Left lung (tissue), 14 donors: ENCODE measurements at places on chromosomes 5 and 9. TPM values are rescaled to one million over a fixed set of nuclear protein-coding genes. Genes with fewer than 3 reads are reported as not detected.

SPATA31C1 gene
- polyA plus RNA-seq = not detected

ZNG1C gene
- polyA plus RNA-seq = 27.3 TPM

ARHGEF28 gene
- polyA plus RNA-seq = 8.9 TPM

TICAM2 gene
- polyA plus RNA-seq = 6.6 TPM

CDX1 gene
- 0.60 TPM for polyA plus RNA-seq

OR1Q1 gene
- polyA plus RNA-seq = not detected

DTWD2 gene
- polyA plus RNA-seq = 8.5 TPM

SNCAIP gene
- 16.0 TPM for polyA plus RNA-seq

IFNA21 gene
- polyA plus RNA-seq = not detected

PTGS1 gene
- polyA plus RNA-seq = 5.4 TPM

NTMT1 gene
- polyA plus RNA-seq = 21.0 TPM

UBTD2 gene
- polyA plus RNA-seq = 91.9 TPM

KIF24 gene
- 5.4 TPM for polyA plus RNA-seq

HTR4 gene
- polyA plus RNA-seq = 1.5 TPM

DIAPH1 gene
- polyA plus RNA-seq = 57.4 TPM

CNTNAP3 gene
- 2.3 TPM for polyA plus RNA-seq

IQGAP2 gene
- polyA plus RNA-seq = 15.6 TPM

CHSY3 gene
- polyA plus RNA-seq = 7.7 TPM

PROB1 gene
- polyA plus RNA-seq = 1.1 TPM

NUTM2F gene
- polyA plus RNA-seq = 0.11 TPM
